ENCODE measurements at places on chromosomes 11 and 22.

GRCh38 chr11:59479906-59480305 is 6.8 kb downstream of the OR4D10 start:
- no peak for DNase-seq

DNA sequence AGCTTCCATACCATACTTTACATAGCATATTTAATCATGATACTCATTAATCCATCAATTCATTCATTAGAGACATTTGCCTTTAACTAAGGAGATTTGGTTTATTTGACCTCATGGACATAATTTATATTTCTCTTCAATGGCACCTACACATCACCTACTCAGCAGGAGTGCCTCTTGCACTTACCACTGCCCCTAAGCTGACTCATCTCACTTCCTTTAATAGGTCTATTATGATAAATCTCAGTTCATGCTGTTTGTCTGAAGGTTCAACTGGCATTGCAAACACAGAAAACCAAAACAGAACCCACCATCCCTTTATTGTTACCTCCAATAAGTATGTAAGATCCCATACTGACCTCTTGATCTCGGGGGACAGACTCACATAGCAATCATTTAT is 186.7 kb downstream of the LUZP2 start:
- no peak for DNase-seq

DNA sequence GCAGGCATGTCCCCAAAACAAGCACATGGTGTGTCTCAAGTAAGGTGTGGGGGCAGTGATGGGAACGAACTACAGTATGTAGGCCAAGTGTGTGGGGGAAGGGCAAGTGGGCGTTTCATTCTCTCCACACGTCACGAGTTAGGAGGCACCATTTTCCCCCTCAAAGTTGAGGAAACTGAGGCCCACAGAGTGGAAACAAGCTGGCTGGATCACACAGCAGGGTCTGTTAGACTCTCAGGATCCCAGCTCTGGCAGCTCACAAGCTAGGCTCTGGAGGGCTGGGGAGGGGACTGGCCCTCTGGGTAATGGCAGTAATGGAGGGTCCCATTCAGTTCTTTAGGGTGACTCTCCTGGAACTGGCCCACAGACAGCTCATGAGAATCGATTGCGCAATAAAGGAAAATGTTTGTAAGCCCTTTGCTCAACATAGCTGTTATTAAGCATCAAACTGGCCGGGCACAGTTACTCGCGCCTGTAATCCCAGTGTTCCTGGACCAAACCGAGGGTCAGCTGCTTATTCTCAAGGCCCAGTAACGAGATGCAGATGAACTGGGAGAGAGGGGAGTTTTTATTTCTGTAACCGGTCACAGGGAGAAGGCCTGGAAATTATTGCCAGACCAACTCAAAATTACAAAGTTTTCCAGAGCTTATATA is 24.1 kb upstream of the TUB start:
- no peak for DNase-seq

DNA sequence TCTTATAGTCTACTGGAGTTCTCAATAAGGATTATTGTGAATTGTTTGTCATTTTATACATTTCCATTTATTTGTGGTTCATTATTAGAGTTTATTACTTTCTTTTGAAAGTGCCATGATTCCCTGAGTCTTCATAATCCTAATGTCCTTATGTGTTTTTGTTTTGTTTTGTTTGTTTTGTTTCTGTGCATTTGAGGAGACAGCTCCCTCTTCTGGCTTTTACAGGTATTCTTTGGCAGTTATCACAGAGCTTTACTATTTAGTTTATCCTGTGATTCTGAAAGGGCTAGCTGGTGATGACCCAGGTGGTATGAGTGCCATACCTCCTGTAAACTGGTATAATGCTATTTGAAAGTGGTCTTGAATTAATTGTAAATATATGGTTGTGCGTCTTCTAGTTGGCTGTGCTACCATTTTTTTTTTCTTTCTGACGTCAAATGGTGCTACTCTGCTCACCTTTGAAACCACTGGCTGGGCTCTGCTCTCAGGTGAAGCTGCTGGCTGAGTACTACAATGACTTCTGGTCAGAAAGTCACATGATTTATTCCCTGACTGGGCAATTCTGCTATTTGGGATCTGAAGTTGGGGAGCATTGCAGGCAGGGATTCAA is 751.2 kb downstream of the JRKL start:
- peak; percentile 47 for DNase-seq

- no peak for DNase-seq
Measured at GRCh38 chr11:127037001-127037400, 36.4 kb upstream of the KIRREL3 start.

GRCh38 chr11:64619196-64619595 is 28.2 kb downstream of the SLC22A12 start:
- no peak for DNase-seq

DNA sequence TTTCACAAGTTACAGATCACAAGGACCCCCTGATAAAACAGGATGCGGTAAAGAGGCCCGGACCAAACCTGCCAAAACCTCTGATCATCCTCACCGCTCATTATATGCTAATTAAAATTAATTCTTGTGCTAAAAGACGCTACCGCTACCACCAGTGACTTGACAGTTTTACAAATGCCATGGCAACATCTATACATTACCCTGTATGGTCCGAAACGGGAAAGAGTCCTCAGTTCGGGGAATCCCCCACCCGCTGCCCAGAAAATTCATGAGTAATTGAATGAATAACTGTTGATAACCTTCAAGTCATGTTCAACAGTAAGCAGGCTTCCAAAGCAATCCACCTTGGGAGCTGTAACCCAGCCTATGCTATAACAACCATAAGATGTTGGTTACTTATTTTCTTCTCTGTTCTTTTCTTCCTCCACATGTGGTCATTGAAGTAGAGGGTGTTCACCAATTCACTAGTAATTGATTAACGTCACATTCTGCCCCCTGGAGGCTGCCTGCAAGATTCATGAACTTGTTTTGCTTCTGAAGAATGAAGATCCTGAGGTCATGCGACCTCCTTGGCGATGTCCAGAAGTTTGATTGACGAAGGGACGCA is 20.6 kb downstream of the APOBEC3H start:
- DNase-seq = no peak

DNA sequence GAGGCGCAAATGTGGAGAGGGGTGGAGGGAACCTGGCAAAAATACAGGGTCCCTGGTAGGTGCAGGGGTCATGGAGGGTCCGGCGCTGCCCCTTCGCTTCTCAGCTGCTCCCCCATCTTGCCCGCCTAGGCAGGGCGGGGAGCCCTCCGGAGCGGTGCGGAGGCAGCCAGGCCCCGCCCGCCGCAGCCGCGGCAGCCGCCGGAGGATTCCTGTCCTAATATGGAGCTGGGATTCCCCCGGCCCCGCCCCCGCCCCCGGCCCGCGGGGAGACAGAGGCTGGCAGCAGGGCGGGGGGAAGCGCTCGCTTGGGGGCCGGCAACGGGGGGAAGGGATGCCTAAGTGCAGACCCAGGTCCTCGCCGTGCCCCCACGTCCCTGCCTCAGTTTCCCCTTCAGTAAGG is 1.0 kb upstream of the NPAS4 start:
- peak; percentile 13 for DNase-seq

GRCh38 chr11:9302448-9302847 is 11.9 kb downstream of the TMEM41B start:
- DNase-seq = no peak

GRCh38 chr11:47379317-47379716 is 970 bp upstream of the SPI1 start:
- DNase-seq = no peak

DNA sequence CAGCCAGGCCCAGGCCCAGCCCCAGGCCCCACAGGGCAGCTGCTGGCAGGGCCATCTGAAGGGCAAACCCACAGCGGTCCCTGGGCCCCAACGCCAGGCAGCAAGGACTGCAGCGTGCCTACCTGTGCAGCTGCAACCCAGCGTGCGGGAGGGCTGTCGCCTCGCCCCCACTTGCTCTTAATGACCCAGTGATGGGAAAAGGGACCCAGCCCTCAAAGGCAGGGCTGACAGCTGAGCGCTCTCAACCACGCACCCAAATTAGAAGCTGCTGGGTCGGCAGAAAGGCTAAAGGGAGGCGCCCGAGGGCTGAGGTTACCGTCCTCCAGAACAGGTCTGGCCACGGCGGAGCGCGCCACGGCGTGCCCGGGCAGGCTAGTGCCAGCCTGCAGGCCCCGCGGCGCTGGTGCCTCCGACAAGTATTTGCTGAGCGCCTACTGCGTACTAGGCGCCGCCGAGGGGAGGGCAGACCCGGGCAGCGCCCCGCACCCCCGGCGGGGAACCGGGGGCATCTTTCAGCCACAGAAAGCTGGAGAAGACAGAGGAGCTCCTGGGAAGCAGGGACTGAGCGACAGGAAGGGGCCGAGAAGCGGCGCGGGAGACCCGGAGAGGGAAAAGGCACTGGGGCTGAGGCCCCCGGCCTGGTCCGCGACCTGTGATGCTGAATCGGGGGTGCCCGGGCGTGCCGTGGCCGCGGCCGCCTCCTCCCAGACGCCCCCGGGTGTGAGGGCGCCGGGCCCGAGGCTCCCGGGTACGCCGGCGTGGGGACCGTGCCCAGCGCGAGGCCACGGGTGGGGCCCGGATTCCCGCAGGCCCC is 773 bp downstream of the HRAS start:
- peak; percentile 66 for DNase-seq

DNA sequence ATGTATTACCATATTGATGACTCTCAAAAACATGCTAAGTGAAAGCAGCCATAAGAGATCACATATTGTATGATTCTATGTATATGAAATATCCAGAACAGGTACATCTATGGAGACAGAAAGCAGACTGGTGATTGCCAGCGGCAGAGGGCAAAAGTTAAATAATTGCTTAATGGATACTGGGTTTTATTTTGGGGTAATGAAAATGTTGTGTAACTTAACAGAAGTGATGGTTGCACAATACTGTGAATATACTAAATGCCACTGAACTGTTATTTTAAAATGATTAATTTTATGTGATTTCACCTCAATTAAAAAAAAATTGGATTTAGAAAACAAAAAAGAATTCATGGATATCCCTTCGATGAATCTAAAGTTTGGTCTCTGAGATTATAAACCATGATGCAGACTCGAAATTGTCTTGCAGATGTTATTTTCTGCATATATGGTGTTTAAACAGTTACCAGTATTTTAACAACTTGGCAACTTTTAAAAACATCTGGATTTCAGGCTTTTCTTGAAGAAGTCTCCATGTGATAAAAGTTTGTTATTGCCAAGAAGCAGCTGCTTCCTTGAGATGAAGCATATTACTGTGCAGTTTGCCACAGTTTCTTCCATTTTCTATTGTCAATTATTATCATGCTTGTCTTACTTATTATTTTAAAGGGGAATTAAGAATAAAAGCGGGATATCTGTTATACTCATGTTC is 38.1 kb downstream of the LARGE2 start:
- DNase-seq = no peak

DNA sequence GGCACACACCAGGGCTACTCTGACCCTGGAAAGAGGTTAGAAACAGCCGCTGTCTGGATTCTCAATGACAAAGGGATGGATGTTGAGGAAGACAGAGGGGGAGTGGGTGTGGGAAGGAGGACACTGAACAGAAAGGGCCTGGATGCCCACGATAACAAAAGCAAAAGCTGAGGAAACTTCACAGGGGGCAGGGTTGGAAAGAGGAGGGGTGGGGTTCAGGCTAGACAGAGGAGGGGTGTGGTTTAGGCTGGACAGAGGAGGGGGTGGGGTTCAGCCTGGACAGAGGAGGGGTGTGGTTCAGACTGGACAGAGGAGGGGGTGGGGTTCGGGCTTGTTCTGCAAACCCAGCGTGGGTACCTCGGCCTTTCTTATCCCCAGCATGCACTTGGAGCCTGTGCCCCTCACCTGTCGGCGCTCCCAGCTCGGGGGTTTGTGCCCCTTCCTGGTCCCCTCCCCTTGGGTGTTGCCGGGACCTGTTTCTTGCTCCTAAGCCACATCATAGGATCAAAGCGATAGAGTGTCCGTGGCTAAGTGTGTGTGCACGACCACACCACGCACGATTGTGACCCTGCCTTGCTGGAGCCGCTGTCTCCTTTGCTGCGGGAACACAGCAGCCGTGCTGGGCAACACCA is 75.6 kb downstream of the BRD1 start:
- no peak for DNase-seq

DNA sequence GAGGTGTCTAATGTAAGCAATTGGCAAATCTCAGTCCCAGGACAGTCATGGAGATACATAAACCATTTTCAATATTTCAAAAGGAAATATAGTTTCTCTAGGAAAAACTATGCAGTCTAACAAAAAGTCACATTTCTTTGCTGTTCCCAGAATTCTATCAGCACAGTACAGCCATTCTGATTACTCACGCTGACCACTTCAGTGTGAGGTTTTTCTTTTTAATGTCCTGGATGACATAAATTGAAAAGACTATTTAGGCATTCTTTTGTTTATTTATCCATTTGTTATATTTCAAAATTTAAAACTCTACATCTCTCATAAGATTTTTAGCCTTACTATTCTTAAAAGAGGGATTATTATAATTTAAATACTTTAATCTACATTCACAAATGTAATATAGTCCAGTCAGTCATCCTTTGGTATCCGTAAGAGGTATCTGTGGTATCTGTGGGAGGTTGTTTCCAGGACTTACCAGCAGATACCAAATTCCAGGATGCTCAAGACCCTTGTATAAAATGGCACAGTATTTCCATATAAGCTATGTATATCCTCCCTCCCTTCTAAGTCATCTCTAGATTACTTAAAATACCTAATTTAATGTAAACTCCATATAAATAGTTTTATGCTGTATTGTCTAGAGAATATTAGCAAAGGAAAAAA is 331.1 kb upstream of the PITPNB start:
- no peak for DNase-seq

- no peak for DNase-seq
Measured at GRCh38 chr11:76713499-76713898, 43.0 kb upstream of the LRRC32 start.

DNA sequence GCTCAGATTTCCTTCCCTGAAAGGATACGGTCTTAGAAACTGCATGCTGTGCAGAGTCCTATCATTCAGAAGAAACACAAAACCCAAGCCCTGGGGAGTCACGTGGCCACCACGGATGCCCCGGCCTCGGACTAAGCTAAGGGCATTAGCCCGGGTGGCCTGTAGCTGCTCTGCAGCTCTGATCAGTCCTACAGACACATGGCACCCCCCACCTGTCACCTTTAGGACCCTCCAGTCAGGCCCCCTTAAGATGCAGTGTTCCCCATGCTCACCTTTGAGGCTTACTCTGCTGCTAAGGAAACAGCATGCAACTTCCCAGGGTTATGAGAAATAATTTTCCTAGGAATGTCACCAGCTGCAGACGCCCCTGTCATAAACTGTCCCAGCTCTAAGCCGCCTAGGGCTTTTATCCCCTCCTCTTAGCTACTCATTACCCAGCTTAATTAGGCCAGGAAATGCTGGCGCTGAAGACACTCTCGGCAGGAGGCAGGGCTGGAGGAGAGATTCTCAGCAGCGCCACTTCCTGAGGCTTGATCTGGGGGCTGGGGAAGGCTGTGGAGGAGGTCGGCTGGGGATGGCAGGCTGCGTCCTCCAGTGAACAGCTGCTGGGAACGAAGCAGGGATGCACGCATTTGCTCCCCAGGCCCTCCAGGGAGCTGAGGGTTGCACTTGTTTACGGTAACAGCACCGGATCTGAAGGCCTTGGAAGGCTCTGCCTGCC is 47.2 kb upstream of the ADA2 start:
- DNase-seq = peak; percentile 56

DNA sequence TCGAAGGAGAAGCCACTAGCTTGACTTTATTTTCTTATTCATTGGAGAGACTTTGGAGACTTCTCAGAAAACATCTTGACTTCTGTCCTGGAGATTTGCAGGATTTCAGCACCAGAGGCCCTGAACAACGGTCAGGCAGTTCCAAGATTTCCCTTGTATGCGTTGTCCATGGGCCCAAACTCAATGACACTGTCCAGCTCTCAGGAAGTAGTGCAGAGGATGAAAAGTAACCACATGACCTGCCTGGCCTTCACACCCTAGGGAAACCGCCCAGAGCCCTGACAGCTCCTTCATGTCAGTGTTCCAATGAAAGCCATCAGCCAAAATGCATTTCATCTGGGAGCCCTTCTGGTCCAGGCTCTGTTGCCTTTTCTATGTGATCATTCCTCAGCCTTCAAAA is 214.1 kb downstream of the BLID start:
- no peak for DNase-seq
